Renal pelvis (tissue), 12 donors: ENCODE measurements at places on chromosomes 3 and 15.

GRCh38 chr3:110405830-110406585 lies 665.6 kb upstream of the NECTIN3 start:
- no peak for DNase-seq

- DNase-seq, result no peak
Measured at GRCh38 chr15:40534371-40534770, 30.5 kb downstream of the CCDC32 start.

GRCh38 chr3:39748002-39748401 lies 61.4 kb upstream of the MYRIP start:
- DNase-seq, result no peak

GRCh38 chr3:48696156-48696555 lies 10.4 kb upstream of the NCKIPSD start:
- DNase-seq, result no peak

DNA sequence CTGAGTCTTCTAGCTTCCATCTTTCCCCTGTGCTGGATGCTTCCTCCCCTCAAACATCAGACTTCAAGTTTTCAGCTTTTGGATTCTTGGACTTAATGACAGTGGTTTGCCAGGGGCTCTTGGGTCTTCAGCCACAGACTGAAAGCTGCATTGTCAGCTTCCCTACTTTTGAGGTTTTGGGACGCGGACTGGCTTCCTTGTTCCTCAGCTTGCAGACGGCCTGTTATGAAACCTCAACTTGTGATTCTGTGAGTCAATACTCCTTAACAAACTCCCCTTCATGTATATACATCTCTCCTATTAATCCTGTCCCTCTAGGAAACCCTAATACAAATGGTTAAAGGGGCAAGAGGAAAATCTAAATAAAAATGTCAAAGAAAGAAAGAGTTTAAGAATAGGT lies 100.1 kb downstream of the ABI3BP start:
- no peak for DNase-seq

DNA sequence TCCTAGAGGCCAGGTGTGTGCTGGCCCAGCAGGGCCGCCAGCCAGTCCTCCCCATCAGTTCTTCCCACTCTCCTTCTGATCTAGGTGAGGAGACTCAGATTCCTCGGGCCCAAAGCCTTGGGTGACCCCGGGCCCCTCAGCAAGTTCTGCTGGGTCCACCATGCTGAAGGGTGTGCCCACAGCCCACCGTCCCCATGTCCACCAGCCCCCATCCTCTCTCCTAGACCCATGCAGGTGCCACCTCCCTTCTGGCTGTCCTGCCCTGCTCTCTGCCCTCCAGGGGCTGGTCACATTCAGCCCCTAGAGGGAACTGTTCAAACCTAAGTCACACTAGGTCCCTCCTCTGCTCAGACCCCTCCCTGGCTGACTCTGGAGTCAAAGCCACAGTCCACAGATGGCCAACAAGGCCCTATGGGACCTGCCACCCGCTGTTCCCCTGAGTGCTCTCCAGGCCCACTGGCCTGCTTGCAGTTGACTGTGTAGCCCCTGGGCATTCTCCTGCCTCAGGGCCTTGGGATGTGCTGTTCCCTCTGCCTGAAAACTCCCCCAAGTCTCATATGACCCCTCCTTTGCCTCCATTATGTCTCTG lies 878 bp upstream of the TLR9 start:
- no peak for DNase-seq

- no peak for DNase-seq
Measured at GRCh38 chr3:111691293-111691909, 96.3 kb upstream of the ZBED2 start.

DNA sequence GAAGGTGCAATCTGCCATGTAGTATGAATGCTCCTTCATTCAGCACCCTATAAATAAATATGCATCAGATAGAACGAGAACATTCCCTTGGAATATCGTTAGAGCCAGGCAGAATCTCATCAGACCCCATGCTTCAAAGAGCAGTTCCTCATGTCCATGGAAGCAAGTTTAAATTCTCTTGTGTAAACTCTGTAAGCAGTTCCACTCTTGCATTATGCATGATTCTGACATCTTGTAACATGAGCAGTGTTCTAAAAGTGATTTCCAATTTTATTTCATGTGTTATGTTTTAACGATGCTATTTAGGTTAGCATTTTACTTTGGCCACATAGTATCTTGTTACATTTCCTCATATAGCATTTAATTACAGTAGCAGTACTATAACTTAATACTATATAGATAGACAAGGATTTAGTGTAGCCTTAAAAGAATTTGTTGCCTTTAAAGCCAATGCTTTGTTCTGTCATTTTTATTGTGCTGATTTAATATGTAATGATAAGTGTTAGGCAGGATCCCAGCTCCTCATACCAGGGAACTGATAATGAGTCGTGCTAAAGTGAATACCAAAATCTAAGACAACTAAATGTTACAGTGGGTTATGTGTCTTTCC lies 161.2 kb upstream of the NECTIN3 start:
- no peak for DNase-seq

DNA sequence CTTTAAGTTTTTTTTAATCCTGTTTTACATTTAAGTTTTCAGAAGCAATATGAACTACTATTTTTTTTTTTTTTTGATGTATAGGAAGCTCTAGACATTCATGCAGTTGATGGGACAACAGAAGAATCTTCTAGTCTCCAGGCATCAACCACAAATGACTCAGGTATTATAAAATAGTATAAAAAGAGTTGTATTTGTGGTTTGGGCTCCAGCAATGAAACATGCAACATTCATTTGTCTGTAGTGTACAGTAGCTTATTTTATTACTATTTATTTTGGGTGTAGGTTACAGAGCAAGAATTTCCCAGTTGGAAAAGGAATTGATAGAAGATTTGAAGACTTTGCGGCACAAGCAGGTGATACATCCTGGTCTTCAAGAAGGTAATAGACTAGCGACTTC lies 38.6 kb downstream of the MGA start:
- DNase-seq, result no peak

GRCh38 chr3:157611536-157612076 lies 108.4 kb upstream of the VEPH1 start:
- DNase-seq, result no peak

DNA sequence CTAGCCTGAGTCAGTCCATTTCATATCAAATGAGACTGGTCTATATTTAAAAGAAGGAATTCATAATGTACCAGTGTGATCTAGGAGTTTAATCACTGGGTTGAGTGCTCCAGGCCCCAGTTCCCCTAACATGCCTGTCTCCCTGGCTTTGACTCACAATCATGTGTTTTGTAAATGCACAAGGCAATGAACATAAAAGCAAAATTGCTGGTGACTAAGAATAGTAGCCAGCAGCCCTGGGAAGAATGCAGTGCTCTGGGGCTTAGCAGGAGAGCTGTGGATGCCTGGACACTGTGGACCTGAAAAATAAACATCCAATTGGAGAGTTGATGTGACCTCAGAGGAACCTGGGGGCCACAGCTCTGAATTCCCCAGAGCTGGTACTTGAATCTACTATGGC lies 50.3 kb downstream of the SYNPR start:
- no peak for DNase-seq

DNA sequence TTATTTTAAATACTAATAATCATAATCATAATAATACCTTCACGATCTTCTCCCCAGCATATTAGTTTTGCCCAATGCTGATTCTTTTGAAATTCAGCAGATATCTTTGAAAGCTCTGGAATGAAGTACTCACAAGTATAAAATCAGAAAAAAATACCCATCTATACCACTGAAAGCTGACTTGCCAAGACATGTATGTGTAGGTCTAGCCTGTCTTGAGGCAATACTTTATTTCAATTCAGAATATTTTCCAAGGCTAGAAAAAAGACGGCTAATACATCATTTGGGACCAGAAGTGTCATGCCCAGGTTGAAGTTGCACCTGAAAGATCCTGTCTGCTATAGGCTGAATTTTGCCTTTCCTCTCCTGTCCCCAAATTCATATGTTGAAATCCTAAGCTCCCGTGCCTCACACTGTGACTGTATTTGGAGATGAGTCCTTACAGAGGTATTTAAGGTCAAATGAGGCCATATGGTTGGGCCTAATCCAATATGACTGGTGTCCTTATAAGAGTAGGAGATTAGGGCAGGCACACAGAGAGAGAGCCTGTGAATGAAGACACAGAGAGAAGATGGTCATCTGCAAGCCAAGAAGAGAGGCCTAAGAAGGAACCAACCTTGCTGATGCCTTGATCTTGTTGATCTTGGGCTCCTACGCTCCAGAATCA lies 255.9 kb upstream of the CMC1 start:
- no peak for DNase-seq

GRCh38 chr15:66773129-66773873 lies 71.3 kb downstream of the SMAD6 start:
- DNase-seq, result peak; percentile 91

DNA sequence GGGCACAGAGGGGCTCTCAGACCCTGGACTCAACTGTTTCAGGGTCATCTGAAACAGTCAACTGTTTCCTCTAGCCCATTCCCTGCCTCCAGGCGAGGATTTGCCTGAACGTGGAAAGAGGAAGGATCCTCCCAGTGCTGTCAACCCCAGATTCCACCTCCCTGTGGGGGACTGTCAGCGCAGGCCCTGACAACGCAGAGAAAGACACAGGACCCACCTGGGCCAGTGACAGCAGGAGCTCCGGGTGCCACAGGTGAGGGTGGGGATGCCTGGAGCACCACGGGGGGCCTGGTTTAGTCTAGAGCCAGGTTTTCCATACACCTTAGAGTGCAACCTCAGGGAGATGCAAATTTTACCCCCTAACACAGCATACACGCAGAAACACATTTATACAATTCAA lies 19.5 kb upstream of the LAMP3 start:
- DNase-seq, result no peak

GRCh38 chr3:128340198-128340903 lies 126.3 kb downstream of the DNAJB8 start:
- no peak for DNase-seq

- peak; percentile 96 for DNase-seq
Measured at GRCh38 chr15:41660235-41661077, at the start of gene MGA. TSS of gene MGA (plus strand) at chr15:41660405.

- DNase-seq, result no peak
Measured at GRCh38 chr15:38650936-38651327, 86.3 kb upstream of the RASGRP1 start.

DNA sequence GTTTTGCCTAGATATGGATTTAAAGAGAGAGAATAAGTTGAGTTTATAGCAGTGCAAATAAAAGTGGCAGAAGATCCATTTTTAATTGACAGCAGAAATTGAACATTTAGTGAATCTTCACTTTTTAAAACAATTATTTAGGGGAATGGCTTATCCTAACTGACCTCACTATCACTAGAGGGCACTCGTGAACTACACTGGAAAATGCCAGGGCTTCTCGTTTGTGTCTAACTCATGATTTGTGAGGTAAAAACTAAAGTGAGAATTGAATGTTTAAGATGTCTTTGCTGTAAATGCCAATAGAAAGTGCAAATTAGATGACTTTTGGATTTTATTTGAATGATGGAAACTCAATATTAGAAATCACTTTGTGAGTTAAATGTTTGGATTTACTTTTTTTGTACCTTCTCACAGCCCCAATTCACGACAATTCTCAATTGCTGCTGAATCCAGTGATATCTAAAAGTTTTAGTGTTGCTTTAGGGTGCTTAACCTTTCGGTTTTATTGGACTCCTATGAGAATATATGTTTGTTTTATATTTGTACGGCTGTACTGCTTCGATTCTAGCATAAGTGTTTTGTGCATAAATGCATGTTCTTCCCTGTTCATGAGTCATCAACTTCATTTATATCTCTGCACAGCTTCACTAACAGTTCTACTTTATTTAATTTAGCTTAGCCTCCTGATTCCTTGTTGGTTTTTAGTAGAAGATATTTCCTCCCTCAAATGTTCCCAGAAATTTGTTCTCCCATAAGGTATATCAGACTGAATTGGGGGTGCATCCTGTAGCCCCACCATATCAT lies 462.1 kb downstream of the MFSD1 start:
- DNase-seq, result peak; percentile 33

DNA sequence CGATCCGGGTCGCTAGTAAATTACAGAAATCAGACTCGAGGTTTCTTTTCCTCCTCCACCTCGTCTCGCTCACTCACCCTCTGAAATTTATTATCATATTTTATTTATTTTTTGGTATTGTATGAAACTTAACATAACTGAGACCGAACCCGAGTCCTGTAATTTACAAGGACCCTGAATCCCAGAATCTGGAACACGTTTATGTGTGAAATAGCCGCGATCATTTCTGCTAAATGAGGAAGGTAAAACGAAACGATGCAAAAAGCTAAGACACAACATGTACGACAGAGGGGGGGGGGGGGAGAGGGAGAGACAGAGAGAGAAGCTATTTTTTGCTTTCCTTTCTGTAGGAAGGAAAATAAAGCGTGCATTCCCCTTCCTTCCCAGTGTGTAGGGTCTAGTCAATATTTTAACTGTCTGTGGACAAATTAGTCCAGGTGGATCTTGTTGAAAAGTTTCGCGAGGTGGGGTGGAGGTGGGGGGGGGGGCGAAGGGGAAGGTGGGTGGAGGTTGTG lies 1.6 kb downstream of the BBX start:
- DNase-seq, result peak; percentile 58
